Stimulated activated CD8-positive, alpha-beta memory T cell treated with anti-CD3 and anti-CD28 coated beads, Interleukin-7, amount 100 ng/mL, for 4 hours (primary cell): ENCODE measurements at places on chromosomes 3 and 15.

GRCh38 chr3:33417066-33417673 lies 23.0 kb downstream of the UBP1 start:
- no peak for DNase-seq

DNA sequence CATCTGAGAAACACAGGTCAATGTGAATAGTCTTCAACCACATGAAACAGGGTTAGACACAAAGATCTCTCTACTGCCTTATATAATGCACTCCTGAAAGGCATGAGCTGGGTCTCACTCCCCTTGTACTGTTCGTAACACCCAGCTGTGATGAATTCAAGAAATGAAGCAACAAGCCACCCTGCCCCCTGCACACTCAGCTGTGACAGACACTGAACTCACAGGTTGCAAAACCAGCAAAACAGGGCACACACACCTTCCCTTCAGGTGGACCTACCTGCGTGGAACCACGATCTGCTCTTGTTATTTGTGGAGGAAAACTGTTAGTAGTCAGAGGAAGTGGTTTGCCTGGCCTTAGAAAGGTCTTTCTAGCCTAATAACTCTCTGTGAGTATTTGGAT lies 64.5 kb downstream of the CERS3 start:
- no peak for DNase-seq

DNA sequence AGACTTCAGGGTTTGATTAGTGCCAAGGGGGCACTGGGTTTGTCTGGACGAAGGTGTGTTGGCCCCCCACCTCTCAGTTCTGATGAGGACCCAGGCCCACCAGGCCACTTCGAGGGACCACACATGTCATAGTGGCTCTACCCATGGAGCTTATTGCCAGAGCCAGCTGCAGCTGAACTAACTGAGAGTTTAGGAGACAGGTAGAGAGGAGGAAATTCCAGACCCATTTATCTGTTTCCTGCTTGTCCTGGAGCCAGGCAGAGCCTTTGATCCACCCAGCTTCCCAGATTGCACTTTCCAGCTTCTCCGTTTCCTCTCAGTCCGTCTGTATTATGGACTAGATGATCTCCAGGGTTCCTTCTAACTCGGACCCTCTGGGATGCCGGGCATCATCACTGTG lies 20.9 kb downstream of the SLC24A1 start:
- no peak for DNase-seq

DNA sequence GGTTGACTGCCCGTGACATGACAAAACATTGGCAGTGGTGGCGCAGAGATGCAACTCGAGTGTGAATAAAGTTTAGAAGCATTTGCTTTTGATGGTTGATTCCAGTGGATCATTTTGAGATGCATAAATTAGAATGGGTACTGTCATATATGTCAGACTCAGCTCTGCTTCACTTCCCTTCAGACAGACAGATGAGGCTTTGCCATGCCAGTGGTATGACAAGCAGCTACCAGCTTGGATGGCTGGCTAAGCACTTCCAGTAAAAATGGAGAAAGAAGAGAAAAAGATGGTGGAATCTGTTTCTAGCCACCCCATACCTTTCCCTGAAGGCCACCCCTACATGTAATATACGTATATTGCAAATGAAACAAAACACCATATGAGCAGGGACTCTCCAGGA lies 13.5 kb upstream of the CLEC3B start:
- DNase-seq: no peak

DNA sequence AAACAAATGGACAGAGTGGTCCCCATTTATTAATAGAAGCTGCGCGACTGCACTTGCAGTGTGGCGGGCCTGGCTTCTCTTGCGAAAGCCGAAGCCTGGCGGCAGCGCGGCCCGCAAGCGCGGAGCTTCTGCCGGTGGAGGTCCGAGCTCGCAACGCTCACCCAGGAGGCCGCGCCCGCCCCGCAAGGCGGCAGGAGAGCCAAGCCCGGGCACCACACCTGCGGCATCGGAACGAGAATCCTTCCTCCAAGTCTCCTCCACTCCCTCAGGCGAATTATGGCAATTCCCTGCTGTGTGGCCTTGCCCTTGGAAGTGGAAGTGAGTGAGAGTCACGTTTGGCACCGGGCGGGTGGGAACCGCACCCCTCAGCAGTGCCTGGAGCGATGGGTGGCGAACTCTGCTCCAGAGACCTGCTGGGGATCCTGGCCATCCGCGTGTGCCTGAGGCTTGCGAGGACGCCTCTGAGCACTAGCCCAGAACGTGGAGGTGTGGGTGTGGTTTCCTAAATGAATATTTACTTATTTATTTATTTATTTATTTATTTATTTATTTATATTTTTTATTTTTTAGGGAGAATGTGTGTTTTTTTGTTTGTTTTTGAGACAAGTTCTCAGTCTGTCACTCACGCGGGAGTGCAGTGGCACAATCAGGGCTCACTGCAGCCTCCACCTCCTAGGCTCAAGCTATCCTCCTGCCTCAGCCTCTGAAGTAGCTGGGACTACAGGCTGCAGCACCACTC lies 133.7 kb upstream of the UBE2E1 start:
- DNase-seq: no peak

- no peak for DNase-seq
Measured at GRCh38 chr3:149628957-149629670, 28.7 kb downstream of the WWTR1 start.

DNA sequence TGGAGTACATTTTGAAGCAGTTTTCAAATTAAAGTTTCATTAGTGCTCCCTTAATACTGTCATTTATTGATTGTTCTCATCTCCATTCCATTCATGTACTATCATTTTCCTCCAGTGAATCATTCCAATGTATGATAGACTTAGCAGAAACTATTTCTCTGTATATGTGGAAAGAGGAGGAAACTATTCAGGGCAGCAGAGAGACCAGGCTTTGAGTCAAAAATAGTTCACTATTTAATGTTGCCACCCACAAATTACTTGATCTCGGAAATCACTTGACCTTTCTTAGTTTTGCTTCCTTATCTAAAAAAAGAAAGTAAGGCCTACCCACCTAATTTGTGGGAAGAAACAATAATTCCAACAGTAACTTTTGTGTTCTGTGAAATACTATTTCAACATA lies 610.5 kb upstream of the ZNF385D start:
- DNase-seq: no peak

GRCh38 chr3:143070977-143071551 lies 48.5 kb upstream of the CHST2 start:
- DNase-seq: no peak

- no peak for DNase-seq
Measured at GRCh38 chr3:44924457-44925084, 50.2 kb downstream of the TGM4 start.

GRCh38 chr3:37183375-37183831 lies 9.0 kb upstream of the LRRFIP2 start:
- DNase-seq: no peak

GRCh38 chr3:155313300-155313699 lies 19.8 kb upstream of the STRIT1 start:
- no peak for DNase-seq

GRCh38 chr3:56125358-56126005 lies 342.8 kb downstream of the ERC2 start:
- DNase-seq: no peak

- DNase-seq: no peak
Measured at GRCh38 chr3:107630779-107631178, 108.0 kb downstream of the BBX start.

- no peak for DNase-seq
Measured at GRCh38 chr3:158260392-158260791, 150.5 kb downstream of the RSRC1 start.

DNA sequence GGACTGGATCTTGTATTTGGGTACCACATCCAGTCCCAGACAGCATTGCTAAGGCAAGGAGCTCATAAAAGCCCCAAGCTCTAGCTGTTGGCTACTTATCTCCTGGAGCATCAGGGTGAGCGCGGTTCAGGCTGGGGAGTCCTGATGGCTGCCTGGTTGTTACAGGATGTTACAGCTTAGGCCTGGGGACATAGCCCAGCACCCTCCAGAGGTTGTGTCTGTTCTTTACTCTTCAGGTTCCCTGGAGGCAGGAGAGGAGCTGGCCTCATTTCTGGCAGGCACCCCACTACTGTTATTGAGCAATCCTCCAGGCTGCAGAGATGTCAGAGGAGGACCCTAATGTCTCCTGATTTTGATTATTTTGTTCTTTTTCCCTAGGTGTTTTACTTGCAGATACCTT lies 26.6 kb downstream of the APBA2 start:
- DNase-seq: no peak

DNA sequence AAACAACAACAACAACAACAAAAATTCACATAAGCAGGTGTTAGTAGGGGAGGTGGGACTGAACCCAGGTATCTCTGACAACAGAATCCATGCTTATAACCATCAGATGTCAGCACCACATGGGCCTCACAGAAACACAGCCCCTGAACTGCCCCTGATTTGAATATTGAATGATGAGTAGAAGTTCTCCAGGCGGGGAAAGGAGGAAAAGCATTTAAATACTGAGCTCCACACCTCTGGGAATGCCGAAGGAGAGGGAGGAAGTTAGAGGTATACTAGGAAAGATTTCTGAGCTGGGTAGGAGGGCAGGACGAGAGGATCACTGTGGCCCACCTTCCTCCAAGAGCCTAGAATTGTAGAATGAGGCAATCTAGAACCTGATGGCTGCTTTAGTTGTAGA lies 31.9 kb upstream of the EIF4A2 start:
- DNase-seq: no peak

DNA sequence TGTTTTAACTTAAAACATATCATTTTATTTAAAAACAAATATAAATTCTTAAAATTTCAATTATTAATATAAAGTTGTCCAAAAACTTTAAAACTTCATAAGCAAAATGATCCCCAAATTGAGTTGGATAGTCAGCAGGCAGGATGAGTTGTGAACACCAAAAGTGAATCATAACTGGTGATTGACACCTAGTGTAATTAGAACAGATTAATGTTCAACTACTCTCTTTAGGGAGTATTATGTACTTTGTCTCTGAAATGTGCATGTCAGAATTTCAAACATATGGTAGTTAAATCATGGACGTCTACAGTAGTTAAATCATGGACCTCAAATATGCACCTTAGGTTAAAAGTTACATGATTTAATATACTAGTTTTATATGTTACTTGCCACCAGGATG lies 2.9 kb upstream of the SI start:
- no peak for DNase-seq

- no peak for DNase-seq
Measured at GRCh38 chr3:134143828-134144401, 106.7 kb downstream of the RYK start.

- no peak for DNase-seq
Measured at GRCh38 chr15:89928421-89928820, 15.7 kb upstream of the ARPIN start.

DNA sequence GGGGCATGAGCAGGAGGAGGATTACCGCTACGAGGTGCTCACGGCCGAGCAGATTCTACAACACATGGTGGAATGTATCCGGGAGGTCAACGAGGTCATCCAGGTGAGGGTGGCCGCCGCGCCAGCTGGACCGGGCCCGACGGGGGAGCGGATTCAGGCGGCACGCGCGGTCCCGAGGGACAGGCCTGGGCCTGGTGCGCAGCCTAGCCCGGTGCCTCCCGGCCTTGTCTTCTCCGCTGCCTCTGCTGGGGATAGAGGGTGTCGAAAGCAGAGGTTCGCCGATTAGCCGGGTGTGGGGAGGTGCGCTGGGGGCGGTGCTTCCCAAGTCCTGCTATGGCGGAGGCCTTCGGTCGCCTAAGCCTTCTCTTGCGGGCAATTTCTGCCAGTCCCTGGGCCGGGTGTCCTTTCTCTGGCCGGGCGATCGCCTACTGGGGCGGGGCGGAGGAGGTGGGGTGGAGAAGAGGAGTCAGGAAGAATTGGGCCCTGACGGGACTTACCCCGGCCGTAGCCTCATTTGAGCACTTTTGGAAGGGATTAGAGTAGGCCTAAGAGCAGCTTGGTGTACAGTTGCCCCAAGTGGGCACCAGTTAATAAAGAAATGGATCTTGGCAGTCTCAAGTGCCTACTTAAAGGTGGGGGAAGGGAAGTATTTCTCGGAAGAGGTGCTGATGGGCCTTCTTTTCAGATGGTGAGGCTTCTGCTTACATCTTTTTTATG lies 940 bp downstream of the ARIH1 start:
- DNase-seq: peak; percentile 77

DNA sequence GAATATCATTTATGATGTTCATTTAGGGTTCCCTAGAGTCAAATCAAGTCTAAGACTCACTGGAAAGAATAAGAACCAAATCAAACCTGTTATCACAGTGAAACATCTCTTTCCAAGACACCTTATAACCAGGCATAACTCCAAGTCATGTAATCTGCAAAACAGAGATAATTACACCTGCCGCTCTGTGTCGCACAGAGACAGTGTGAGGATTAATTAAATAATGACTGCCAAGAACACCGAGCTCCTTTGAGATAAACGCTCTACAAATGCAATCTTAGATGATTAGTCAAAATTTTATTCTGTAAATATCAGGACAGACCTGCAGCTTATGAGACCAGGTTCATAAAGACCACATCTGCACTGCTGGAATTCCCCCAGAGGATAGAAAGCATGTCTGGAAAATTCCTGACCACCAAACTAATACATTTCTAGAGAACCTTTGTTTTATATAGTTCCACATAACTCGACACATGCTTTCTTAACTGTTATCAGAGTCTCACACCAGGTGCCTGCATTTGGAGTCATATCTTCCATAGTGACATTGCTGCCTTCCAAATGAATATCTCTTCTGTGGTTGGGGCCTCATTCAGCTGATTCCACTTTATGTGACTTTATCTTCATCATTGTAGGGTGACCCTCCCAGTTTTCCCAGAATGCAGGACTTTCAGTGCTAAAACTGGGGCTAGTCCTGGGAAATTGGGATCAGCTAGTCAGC lies 252.8 kb downstream of the CD47 start:
- no peak for DNase-seq

DNA sequence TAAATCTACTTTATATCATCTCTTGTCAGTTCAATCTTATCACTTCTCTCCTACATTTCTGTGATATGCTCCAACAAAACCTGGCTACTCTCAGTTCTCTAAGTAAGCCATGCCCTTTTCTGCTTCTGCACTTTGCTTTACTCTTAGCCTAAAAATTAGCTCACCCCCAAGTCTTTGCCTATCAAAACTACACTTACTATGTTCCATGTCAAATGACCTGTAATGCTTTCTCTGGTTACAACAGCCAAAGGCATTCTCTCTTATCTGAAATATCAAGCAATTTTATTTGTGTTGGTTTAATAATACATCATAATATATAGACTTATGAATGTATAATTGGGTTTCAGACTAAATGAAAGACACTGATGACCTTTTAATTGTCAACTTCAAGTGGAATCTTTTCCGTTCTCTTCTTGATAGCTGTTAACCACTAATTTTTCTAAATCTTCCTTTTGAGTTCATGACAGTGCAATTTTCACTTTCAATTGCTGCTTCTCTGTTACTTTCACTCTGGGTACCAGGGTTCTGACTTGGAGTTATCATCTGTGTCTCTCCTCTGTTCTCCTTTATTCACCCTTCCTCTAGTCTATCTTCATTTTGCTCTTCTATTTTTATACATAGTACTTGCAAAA lies 619.0 kb upstream of the GOLIM4 start:
- DNase-seq: no peak

- DNase-seq: no peak
Measured at GRCh38 chr15:41999290-42000285, 21.3 kb downstream of the PLA2G4E start.

- DNase-seq: no peak
Measured at GRCh38 chr3:134369861-134370596, 4.2 kb downstream of the AMOTL2 start.
